OCI-LY7 (cell line): ENCODE measurements at places on chromosomes 6 and 20.

DNA sequence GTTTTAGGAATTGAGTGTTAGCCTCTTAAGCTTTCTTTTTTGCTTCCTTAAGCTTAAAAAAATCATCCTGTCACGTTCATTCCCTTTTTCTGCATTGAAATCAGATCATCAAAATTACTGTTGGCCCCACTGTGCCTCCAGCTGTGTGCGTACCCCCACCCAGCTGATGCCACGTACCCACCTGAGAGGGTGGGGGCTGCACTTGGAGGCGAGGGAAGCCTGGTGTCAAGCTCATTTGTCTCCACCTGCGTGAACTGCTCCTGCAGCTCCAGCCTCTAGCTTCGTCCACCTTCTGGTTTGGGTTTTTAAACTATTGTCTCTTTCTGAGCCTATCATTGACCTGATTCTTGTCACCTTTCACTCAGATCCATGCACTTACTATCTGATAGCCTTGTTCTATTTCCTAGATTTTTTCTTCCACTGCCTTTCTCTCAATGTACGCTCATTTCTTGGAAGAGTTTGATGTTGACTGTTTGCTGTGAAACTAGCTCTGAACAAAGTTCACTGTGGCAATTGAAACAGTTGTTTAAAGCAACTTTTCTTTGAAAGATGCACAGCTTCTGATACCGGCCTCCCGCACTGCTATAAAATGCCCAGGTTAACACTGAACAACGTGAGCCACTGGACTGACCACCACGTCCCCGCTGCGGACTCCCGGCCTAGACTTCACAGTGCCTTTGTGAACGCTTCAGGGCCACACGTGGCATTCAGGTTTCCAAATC is 30.0 kb upstream of the IRF4 start:
- DNase-seq: peak; percentile 52

GRCh38 chr6:169101981-169102380 is 151.7 kb downstream of the THBS2 start:
- DNase-seq: no peak

- DNase-seq: no peak
These were observed 45.8 kb downstream of the QKI start for GRCh38 chr6:163460307-163460782.

- peak; percentile 59 for DNase-seq
These were observed at the start of gene HLA-DRB5 for GRCh38 chr6:32529697-32530430. Gene HLA-DRB5, minus strand, starts transcription at chr6:32530287. Its CDS starts 63 bp downstream, at chr6:32530224.

- no peak for DNase-seq
These were observed 25.9 kb downstream of the GLP1R start for GRCh38 chr6:39074486-39074885.

DNA sequence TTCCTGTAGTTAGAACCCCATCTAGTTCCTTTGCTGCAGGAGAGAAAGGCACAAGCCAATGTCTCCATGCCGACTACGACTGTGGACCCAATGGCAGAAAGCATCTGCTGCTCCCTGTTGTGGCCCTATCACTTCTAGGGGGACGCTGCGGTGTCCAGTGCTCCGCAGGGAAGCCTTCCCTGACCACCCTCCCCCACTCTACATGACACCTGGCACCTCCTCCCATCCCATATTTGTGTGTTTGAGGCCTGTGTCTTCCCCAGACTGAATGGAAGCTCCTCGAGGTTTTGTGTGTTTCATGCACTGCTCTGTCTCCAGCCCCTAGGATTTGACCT is 159.5 kb downstream of the DTNBP1 start:
- no peak for DNase-seq

- no peak for DNase-seq
These were observed 121.4 kb upstream of the TCF21 start for GRCh38 chr6:133767357-133767970.

GRCh38 chr6:84517741-84518530 is 246.5 kb downstream of the TBX18 start:
- DNase-seq: no peak

- DNase-seq: no peak
These were observed 21.7 kb upstream of the MYT1 start for GRCh38 chr20:64142590-64142989.

GRCh38 chr20:51526106-51526470 is 16.4 kb downstream of the NFATC2 start:
- no peak for DNase-seq

- DNase-seq: no peak
These were observed 43.1 kb upstream of the GATA5 start for GRCh38 chr20:62518911-62519310.

DNA sequence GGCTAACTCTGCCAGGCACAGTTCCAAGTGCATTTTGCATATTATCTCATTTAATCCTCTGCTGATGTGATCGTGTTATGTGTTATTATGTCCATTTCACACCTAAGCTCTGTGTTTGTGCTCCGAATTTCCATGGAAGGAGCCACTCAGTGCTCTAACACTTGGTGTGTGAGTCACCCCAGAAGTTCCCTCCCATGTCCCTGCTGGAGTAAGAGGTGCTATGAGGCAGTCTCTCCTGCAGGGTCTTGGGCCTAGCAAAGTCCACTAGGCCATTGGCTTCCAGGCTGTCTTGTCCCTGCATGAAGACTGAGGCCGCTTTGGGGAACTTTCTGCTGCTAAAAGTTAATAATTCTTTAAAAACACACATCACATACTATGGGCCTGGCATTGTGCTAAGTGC is 405.9 kb upstream of the SULF2 start:
- no peak for DNase-seq

GRCh38 chr6:12014027-12014872 is 2.1 kb downstream of the HIVEP1 start:
- DNase-seq: no peak

DNA sequence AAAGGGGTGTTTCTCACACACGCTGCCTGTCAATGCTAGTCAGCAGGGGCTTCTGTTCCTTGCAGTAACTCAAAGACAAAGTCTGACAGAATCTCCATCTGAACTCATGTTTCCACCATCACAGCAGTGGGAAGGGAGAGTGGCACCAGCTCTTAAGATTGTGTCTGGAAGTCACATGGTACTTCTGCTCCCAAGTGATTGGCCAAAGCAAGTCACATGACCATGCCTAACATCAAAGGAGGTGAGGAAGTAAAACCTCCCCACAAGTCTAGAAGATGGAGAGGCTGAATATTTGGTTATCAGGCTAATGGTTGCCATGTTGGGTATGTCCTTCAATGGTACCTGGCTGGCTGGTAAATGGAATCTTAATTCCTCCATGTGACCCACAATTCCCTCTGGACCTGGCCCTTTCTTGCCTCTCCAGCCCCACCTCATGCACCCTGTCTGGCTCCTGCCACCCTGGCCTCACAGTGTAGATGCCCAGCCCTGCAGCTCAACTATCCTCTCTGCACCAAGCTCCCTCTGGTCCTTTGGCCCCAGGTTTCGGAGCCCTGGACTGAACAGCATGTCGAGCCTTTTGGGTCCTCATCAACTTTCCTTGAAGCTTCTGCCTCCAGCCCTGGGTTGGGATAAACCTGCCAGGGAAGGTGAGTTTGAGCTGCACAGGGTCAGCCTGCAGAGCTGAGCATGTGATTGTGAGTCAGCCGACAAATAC is 51.0 kb upstream of the PMEPA1 start:
- DNase-seq: peak; percentile 22

DNA sequence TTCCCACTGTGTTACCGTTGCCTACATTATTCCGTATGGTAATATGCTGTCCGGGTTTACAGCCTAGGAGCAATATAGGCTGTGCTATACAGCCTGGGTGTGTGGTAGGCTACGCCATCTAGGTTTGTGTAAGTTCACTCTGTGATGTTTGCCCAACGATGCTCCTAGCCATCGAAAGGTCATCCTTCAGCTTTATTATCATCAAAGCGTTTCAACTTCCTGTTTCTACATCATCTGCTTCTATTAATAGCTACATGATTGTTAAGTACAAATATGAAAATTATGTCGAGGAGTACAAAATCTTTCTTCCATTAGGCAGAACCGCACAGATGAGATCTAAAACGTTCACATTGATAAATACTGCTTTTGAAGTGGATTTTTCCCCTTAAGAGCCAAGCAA is 69.9 kb downstream of the PPP1R14C start:
- peak; percentile 64 for DNase-seq

- DNase-seq: no peak
These were observed 67.4 kb upstream of the FABP7 start for GRCh38 chr6:122712093-122712447.

DNA sequence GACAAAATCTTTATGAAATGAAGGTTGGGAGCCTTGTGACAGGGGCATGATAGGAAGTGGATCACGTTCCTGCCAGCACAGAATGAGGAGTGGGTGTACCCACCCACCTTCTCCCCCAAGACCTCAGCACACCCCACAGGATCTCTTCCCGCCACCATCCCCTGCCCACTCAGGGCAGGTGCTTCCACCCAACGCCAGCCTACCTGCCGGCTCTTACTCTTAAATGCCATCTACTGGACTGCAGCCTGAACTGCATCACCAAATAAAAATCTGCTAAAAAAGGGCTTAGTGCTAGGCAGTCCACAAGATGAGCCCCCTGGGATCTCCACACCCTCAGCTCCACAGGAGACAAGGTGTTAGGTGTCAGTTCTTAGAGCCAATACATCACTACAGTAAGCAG is 20.6 kb downstream of the DTNBP1 start:
- peak; percentile 39 for DNase-seq

GRCh38 chr6:79718509-79719247 is 87.5 kb downstream of the SH3BGRL2 start:
- DNase-seq: no peak

GRCh38 chr6:154991207-154991606 is 3.9 kb upstream of the TIAM2 start:
- no peak for DNase-seq

GRCh38 chr6:138211048-138211581 is 7.2 kb downstream of the PBOV1 start:
- no peak for DNase-seq

- DNase-seq: no peak
These were observed 263.9 kb upstream of the NT5E start for GRCh38 chr6:85185977-85186376.

DNA sequence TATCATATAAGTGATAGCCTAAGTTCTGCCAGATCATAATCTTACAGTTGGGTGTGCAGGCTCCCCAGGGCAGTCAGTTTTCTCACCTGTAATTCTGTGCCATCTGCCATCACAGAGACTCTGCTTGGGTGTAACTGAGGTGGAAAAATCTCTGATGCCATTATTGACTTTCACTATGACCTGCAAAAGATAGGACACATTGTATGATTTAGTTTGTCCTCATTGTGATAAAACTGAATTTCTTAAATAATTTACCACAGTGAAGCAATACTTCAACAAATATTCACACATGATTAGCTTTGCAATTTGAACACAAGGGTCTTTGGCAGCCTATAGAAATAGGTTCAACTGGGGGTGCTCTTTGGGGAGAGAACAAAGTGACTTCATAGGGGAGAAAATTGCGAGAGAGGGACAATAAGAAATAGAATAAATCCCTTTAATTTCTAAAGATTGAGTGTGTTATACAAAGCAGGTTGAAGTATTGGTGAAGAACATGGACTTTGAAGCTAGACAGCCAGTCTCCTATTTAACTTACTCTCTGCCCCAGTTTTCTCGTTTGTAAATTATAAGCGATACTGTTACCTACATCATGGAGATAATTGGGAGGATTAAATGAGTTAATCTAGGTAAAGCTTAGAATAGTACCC is 27.3 kb downstream of the FAM229B start:
- no peak for DNase-seq

- no peak for DNase-seq
These were observed 52.1 kb downstream of the CD2AP start for GRCh38 chr6:47529734-47530133.

GRCh38 chr6:112017169-112017568 is 36.7 kb upstream of the CCN6 start:
- no peak for DNase-seq

GRCh38 chr6:41637194-41638001 is 870 bp upstream of the MDFI start:
- no peak for DNase-seq

- DNase-seq: peak; percentile 57
These were observed 105.4 kb downstream of the PERP start for GRCh38 chr6:138001750-138002349.

DNA sequence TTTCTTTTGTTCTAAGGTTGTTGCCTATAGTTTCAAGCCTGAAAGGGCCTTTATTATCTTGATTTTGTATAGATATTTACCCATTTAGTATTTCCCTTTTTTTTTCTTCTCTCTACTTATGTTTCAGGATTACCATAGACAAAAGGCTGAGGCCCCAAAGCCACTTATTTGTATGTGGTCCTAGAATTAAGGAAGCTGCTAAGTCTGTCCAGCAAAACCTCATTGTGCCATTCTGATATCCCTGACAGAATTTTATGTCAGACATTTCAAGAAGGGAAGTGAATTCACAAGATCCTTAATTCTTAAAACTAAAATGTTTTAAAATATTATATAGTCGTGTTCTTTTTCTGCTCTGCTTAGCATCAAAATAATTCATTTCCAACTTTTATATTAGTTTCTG is 6.9 kb downstream of the HAO1 start:
- DNase-seq: no peak

DNA sequence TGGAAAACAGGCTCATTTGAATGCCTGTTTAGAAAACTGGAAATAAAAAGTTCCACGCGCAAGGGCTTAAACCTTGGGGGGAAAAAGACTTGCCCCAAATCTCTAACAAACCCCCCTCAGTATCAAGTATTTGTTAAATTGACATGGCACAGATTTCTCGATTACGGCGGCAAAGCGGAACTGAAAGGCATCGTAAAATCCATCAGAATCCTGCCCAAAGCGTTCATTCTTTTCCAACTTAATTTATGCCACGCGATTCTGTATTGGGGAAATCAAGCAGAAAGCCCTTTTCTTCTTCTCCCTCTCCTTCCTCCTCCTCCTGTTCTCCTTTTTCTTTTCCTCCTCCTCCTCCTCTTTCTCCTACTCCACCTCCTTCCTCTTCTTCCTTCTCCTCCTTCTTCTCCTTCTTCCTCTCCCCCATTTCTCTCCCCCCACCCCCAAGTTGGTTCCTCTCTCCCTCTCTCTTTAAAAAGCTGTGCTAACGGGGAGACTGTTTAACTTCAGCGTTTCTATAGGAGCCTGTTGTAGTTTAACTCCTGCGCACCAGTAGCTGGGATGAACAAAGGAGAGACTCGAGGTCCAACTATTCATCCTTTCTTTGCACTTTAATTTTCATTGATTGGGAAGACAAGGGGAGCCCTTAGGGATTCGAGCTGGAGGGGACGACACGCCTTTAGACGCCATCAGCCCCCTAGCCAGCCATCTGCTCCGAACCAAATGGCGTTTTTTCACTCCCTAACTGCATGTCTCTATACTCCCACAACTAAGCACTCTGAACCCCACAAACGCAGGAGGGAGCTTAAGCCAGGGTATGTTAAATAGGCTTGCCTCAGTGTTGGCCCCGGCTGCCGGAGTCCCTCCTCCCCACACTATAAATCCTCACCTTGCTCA is 2.7 kb upstream of the DLL1 start:
- DNase-seq: no peak

- DNase-seq: no peak
These were observed 19.0 kb downstream of the HIVEP1 start for GRCh38 chr6:12030993-12031550.

GRCh38 chr6:163745536-163746400 is 331.2 kb downstream of the QKI start:
- DNase-seq: no peak

DNA sequence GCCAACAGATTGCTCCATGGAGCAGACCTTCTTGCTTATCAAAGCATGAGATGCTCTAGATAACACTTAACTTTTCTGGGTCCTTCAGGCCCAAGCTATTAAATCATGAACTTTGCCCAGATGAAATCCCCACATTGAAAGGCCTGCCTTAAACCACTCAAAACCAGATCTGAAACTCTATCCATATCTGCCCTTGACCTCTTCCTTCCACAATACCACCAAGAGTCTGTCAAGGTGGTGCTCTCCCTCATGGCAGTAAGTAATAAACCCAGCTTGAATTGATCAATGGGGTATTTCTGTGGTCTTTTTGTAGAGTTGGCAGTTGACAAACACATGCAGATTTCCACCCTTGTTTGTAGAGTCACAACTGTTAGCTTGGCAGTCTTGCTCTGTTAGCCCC is 135.5 kb downstream of the ISM1 start:
- DNase-seq: no peak
